ENCODE measurements at places on chromosomes 3 and 15.
A peak's percentile ranks its signal among the peaks of the same experiment; 100 is the strongest.

GRCh38 chr3:33236005-33236404 is 17.4 kb upstream of the SUSD5 start:
- no peak for DNase-seq

DNA sequence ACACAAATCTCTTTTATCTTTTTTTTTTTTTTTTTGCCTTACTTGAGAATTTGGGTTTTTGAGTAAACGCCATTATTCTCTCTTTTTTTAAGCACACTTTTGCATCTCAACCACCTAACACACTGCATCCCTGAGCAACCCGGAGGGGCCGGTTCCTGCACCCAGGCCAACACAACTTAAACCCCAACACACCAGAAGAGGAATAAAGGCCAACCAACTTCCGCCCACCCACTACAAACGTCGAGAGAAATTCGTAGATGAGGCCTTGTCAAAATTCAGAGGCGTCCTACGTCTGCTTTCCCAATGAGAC is 389 bp upstream of the CCNB2 start:
- DNase-seq, result no peak

GRCh38 chr3:136351905-136352304 is 101.8 kb downstream of the PCCB start:
- no peak for DNase-seq

GRCh38 chr3:126083511-126083912 is 412 bp downstream of the SLC41A3 start:
- DNase-seq, result peak; percentile 73

DNA sequence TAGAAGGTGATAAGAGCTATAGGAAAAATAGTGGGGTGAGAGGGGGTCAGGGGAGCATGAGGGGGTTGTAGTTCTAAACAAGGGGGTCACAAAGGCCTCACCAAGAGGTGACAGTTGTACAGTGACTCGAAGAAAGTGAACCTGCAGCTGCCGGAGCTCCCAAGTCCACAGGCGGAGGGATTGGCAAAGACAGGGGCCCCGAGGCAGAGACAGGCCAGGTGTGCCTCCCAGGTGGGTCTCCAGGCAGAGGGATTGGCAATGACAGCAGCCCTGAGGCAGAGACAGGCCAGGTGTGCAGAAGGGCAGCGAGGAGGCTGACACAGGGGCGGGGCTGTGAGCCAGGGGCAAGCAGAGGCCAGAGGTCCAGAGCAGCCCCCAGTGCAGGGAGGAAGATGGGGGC is 63.7 kb downstream of the DNAJB8 start:
- no peak for DNase-seq

- no peak for DNase-seq
Observed at GRCh38 chr15:101562428-101563059, 73.0 kb upstream of the PCSK6 start.

DNA sequence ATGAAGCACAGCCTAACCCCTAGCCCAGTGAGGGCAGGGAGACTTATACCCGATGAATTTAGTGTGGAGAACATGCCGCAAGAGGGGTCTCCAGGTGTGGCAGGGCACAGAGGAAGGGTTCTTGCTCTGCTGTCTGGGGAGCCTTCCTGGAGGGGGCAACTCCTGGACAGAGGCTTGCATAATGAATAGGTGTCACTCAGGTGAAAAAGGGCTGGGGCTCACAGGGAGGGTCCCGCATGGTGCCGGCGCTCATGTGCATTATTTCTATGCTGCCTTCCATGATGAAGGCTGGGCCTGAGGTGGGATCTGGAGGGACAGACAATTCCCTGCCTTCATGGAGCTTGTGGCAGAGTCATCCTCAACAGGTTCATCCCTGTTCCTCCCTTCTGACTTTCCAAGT is 51.5 kb downstream of the ITGA11 start:
- no peak for DNase-seq
